ENCODE measurements at places on chromosomes 1 and 21. TPM values are rescaled to one million over a fixed set of nuclear protein-coding genes. Genes with fewer than 3 reads are reported as not detected.

The MYOG gene
- not detected for total RNA-seq

The NR5A2 gene
- total RNA-seq: not detected

The C1orf146 gene
- total RNA-seq: not detected

The S100A6 gene
- total RNA-seq: 1,851 TPM

The FMO2 gene
- total RNA-seq: 4.5 TPM

The LHX8 gene
- total RNA-seq: under 0.01 TPM

The NBPF4 gene
- total RNA-seq: not detected

The FAM110D gene
- not detected for total RNA-seq

All from smooth muscle cell of trachea (primary cell).